Fibroblast of villous mesenchyme (primary cell): ENCODE measurements at places on chromosomes 6 and 20.
A peak's percentile ranks its signal among the peaks of the same experiment; 100 is the strongest.

DNA sequence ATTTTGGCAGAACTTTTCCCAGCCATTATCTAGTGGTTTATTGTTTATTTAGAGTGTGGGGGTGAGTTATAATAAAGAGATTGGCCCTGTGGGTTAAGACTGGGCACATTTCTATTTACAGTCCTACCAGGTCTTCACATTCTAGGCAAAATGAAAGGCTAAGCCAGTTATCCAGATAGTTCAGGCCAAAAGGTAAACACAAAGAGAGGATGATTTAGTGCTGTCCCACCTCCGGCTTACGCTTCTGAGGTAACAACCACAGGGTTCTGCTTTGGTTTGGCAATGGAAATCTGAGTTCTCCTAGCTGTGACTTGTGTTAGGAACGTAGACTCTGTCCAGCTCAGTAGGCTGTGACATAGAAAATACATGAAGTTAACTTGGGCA is 50.3 kb upstream of the PTPRK start:
- peak; percentile 20 for DNase-seq

- no peak for DNase-seq
These were observed 161.4 kb upstream of the KCNG1 start for GRCh38 chr20:51184289-51184688.

- peak; percentile 88 for DNase-seq
These were observed 56.3 kb upstream of the ANKEF1 start for GRCh38 chr20:9978397-9979004.

DNA sequence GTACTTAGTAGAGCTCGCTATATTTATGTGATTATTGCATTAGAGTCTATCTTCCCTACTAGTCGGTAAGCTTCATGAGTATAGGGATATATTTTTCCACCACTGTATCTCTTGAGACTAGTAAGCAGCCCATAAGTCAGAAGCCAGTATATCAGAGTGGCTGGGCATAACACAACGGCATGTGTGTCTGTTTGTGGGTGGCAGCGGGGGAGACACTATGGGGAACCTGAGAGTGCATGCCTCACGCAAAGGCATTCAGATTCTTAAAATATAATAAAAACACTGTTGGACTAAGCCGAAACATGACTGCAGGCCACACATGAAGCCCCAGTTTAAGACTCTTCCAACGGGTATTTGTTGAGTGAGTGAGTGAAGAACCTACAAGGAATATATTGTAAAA is 8.0 kb downstream of the KCNS1 start:
- no peak for DNase-seq

- DNase-seq: no peak
These were observed 448.2 kb downstream of the QKI start for GRCh38 chr6:163862701-163863100.

GRCh38 chr6:149228311-149228955 is 89.1 kb upstream of the TAB2 start:
- no peak for DNase-seq

DNA sequence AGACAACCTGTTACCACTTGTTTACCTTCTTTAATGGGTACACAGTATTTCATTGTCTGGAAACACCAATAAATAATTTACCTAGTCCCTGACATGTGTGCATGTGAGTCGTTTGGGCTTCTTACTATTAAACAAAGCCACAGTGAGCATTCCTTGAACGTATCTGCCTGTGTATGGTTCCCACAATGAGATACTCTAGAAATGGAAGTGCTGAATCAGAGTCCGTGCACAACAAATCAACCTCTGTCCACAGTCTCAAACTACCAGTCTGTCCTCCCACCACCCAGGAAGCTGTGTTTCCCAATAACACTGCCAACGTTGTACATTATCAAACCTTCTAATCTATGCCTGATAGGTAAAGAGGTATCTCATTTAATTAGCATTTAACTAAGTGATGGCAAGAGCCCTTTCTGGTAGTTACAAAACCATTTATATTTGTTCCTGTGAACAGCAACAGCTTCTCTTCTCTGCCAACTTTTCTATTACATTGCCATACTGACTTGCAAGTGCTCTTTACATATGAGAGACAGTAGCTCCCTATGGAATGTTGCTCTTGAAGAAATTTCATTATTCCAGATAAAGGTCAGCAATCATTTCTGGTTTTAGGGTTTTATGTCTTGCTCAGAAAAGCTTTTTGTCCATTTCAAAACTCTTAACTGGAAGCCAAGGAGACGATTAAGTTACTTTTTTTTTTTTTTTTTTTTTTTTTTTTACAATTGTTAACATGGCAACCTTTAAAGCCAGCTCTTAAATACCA is 14.7 kb downstream of the JAG1 start:
- no peak for DNase-seq
